GM04503 (cell line): ENCODE measurements at places on chromosomes 4 and X.

GRCh38 chr4:97500423-97500822 lies 642.9 kb downstream of the STPG2 start:
- no peak for DNase-seq

DNA sequence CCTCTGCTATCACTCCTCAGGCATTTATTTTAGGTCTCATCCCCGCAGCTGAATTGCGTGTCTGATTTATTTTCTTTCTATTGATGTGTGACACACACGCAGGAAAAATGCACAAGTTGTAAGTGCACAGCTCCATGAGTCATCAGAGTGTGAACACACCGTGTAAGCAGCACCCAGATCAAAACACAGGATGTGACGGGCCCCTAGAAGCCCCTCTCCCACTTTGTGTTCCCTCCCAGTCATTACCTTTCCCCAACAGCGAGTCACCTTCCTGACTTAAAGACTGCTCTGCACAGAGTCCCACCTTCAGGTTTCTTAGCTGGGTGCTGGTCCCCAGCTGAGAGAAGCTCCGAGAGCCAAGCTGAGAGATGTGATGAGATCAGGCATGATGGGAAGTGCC lies 436.7 kb downstream of the MID1IP1 start:
- no peak for DNase-seq

DNA sequence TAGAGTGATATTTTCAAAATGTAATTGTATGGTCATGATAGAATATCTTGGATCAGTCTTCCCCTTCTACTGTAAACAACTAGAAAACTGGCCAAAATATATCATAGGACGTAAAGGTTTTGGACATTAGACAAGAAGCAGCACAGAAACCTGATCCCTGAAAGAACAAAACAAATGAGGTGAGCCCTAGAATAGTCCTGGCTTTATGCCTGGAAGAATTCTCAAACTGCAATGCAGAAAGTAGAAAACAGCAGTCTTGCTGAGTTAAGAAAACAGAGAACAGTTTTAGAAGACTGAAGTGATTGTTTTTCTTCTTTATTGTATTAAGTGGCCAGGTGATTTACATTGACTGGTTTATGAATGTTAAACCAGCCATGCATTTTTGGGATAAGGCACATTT lies 19.5 kb downstream of the NSUN7 start:
- no peak for DNase-seq

- no peak for DNase-seq
These were observed 116.8 kb downstream of the SORCS2 start for GRCh38 chr4:7309181-7309580.

DNA sequence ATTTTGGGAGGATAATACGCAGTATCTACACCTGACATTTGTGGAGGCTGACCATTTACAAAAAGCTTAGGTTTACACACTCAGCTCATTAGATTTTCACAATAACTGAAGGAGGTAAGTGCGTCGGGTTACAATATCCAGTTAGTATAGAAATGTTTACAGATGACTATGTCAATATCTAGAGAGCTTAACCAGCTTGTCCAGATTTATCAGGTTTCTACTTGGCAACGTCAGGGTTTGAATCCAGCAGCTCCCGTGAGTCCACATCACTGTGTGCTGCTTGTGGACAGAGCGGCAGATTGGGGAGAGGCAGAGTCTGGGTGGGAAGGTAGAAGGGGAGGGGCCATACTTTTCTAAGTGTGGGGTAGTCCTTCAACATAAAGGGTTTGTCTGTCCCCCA lies 28.3 kb downstream of the ARHGAP10 start:
- DNase-seq = no peak

- no peak for DNase-seq
These were observed 48.9 kb downstream of the CHIC2 start for GRCh38 chr4:54015423-54016030.

GRCh38 chrX:68725756-68726365 lies 78.4 kb downstream of the STARD8 start:
- DNase-seq = no peak

DNA sequence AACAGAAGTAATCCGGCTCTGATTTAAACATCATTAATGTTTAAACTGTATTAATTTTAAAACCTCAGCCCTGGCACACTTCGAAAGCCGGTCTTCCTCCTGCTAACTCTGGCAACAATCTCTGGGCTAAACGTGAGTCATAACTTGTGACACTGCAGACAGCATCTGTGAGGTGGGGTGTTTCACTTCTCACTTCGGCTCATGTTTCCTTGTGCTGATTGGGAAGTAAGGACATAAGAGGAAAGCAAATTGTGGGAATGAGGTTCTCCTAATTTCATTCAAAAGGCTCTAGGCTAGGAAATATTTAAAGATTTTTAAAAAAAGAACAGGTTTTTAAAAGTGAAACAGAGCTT lies 139.9 kb upstream of the USP9X start:
- DNase-seq = no peak

GRCh38 chrX:80246271-80246670 lies 174.0 kb upstream of the TENT5D start:
- no peak for DNase-seq
